ENCODE measurements at places on chromosomes 4 and X.

DNA sequence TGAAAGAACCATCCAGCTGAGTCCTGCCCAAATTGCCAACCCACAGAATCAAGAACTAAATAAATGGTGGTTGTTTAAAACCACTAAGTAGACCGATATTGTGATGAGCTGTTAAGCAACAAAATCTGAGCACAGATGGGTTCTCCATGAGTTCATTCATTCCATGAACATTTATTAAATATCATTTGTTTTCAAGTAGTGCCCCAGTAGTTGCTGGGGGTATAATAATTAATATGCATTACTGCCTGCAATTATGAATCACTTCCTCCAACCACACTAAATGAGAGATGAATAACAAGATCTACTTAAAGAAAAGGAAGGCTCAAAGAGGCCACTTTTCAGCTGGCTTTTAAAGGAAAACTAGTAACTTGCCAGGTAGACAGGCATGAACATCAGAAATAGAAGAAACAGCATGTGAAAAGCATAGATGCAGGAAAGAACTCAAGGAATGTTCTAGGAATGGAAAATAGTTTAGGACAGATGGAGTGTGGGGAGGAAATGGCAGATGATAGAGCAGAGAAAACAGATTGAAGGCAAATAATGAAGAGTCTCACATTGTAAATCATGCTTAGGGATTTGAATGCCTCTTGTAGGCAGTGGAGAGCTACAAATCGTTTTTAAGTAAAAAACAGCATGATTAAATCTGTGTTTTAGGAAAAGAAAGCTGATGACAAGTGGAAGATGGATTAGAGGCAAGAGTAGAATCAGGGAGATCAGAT, 641.7 kb upstream of the DIPK2B start:
- DNase-seq: no peak

DNA sequence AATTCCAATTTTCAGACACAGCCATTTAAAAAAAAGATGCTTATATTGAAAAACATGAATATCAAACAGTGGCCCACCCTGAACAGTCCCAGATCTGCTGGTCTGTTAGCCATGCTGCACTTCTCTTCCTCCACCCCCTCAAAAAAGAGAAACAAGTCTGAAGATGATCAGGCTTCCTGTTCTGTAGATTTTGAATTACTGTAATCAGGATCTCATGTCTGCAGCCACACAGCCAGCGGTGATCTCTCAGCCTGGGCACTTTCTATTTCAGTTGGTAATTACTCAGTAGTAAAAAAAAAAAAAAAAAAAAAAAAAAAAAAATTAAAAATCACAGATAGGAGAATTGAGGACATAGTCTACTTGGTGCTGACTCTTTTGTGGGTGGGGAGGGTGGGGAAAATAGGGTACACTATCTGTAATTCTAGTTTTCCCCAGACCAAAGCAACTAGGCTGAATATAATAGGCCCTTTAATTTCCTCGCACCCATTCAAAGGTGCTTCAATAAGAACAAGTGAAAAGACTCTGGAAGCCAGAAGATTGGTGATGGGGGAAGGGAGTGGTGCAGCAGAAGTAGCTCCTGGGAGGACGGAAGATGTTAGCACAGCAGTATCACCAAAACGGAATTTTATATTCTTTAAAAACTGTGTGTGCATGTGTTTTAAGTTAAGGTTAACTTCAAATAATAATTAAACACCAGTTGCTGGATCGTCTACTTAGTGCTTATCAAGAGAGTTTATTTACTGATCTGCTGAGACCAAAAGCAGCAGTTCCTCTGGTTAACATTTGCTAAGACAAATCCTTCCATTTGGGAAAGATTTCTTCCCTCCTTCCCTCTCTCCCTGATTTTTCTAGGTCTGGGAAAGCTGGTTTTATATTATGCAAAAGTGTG, 47.0 kb downstream of the SPRY1 start:
- DNase-seq: no peak

- no peak for DNase-seq
These were observed 6.0 kb upstream of the CXCL10 start for GRCh38 chr4:76029300-76029699.

GRCh38 chr4:174595141-174595929, 73.0 kb upstream of the HPGD start:
- DNase-seq: no peak

GRCh38 chrX:88903989-88904718, 157.1 kb downstream of the CPXCR1 start:
- no peak for DNase-seq

- no peak for DNase-seq
These were observed 31.2 kb downstream of the RPS6KA6 start for GRCh38 chrX:84156821-84157220.

DNA sequence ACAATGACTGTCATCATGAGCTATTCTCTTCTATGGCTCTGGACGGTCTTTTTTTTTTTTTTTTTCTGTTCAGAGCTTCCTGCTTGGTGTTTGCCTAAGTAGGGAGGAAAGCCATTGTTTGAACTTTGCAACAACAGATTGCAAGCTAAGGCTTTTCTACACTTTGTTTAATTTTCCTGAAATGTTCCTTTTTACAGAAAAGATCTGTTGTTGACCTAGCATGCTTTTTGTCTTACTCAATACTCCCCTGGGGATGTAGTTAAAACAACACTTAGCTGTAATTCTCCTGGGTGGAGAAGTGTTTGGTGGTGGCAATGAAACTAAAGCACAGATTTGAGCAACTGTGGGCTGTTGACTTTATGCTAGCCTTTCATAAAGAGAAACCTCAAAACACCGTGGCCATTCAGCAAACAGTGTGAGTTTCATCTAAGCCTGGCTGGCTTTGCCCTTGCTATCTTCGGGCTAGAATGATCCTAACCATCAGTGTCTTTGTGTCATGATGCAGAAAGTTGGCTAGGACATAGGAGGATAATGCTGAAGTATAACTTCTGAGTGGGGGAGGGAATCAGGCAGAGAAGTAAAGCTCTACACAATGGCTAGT, 110.5 kb downstream of the ANXA3 start:
- no peak for DNase-seq

GRCh38 chr4:76550966-76551780, 116.1 kb downstream of the SHROOM3 start:
- DNase-seq: no peak

DNA sequence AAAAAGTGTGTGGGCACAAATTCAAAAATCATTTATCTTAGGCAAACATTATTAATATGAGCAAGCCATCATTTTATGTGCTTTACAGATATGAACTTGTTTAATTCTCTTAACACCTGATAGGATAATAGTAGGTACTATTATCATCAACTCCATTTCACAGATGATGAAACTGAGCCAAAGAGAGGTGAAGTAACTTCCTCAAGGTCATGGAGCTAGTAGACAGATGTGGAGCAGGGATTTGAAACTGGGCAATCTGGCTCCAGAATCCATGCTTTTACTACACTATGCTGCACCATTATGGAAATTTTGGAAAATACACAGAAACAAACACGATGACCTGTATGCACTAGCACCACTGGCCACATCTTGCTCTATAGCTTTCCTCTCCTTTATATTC, 1.0 kb upstream of the PIN4 start:
- DNase-seq: no peak

- no peak for DNase-seq
These were observed 20.0 kb downstream of the GK start for GRCh38 chrX:30673127-30673796.

- DNase-seq: no peak
These were observed 42.7 kb downstream of the CNOT6L start for GRCh38 chr4:77776182-77777134.

DNA sequence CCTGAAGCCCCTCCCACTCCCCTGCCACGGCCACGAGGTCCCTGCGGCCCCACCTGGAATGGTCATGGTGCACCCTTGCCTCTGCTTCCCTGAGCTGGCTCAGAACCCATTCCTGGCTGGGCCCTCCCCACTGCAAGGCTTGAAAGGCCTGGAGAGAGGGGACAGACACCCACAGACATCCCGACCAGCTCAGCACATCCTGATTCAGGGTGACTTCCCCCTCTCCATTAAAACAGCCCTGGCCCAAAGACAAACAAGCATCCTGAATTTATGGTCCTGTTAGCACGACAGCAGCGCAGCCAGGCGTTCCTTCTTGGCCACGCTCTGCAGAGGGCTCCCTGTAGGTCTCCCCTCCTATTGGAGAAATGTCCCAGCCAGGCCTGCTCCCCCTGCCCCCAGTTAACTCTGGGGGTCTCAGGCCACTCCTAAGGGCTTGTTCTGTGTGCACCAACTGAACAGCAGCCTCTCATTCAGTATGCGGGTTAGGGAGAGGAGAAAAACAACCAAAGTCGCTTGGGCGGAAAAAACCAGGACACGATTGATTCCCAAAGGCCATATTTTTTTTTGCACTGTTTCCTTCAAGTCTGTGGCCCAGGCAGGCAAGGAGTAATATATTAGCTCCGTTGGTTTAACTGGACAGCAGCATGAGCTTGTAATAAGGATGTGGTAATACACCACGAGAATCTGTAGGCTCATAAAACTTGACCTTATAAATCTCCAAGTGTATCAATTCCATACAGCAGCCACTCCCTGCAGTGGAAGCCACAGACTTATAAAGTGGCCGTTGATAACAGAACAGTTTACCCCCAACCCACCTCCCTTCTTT, 106.7 kb upstream of the MSX1 start:
- DNase-seq: no peak

DNA sequence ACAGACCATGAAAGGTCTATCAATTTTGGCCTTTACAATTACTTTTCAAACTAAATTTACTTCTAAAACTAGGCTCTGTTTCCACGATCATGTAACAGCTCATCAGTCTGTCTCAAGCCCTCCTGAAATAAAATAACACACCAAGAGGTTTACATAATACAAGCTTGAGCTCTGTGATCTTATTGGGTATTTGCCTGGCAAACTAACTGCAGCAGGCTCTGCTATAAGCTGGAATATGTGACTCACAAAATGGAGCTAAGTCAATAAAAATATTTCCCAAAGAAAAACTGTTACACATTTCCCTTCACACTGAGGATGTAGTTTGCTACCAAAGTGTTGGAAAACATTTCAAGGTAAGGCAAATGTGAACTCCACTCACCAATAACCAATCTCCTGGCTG, 94.7 kb upstream of the GPM6B start:
- no peak for DNase-seq

DNA sequence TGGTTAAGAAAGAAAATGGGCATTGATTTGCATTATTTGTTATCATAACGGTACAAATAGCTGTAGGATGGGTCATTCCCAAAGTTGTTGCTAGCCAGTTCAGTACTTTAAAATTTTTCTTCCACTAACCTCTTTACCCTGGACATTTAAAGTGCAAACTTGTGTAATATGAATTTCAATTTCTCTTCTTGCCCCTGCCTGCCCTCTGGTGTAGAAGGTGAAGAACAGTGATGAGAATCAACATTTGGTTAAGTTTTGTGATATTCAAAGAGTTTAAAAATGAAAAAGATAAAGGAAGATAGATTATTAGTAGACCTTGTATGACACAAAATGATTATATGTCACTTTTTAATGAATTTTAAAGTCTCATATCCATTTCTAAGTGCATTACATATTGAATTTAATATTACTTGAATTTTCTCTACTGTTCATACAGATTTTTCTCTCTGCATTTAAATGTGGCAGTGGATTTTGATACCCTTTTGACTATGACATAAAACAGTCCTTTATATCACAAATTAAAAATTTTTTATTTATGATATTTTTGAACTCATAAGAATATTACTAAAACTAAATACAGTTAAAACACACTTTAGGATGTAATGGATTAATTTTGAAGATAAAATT, 337.7 kb downstream of the BMPR1B start:
- DNase-seq: no peak

- DNase-seq: no peak
These were observed 37.7 kb downstream of the BCLAF3 start for GRCh38 chrX:19953145-19953544.
